ENCODE measurements at places on chromosomes 4 and X.

GRCh38 chrX:53483838-53484405 is 49.8 kb upstream of the HSD17B10 start:
- DNase-seq: no peak

- DNase-seq: no peak
Observed at GRCh38 chrX:79081895-79082512, 62.5 kb upstream of the GPR174 start.

DNA sequence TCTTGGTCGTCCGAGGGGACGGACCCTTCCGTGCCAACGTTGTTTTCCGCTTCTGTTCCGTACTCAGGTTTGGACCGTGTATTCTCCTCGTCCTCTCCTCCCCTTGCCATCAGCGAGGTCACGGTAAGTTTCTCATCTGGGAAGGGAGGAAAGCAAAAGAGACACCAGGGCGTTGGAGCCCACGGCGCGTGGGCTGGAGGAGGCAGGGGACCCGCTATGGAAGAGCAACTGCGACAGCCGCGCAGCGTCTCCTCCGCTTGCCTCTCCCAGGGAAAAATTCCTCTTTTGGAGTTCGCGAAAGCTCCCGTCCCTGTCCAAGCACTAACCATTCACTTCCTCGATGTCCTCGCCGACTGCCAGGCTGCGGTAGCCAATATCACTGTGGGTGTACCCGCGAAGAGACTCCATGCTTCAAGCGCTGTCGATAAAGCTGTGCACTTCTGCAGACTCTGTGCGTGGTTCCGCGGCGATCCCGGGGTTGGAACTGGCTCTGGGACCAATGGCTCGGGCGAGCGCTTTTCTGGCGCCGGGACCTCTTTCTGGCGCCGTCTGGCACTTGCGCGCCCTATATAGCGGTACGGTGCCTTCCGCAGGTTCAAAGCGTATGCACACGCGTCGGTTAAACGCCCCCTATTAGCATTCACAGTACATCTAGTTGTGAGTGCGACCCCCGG is at the start of gene ESX1:
Gene ESX1, minus strand, starts transcription at position 492 of the 674 bp plus-strand sequence. Its CDS starts 84 bp downstream, at position 408.
- no peak for DNase-seq

DNA sequence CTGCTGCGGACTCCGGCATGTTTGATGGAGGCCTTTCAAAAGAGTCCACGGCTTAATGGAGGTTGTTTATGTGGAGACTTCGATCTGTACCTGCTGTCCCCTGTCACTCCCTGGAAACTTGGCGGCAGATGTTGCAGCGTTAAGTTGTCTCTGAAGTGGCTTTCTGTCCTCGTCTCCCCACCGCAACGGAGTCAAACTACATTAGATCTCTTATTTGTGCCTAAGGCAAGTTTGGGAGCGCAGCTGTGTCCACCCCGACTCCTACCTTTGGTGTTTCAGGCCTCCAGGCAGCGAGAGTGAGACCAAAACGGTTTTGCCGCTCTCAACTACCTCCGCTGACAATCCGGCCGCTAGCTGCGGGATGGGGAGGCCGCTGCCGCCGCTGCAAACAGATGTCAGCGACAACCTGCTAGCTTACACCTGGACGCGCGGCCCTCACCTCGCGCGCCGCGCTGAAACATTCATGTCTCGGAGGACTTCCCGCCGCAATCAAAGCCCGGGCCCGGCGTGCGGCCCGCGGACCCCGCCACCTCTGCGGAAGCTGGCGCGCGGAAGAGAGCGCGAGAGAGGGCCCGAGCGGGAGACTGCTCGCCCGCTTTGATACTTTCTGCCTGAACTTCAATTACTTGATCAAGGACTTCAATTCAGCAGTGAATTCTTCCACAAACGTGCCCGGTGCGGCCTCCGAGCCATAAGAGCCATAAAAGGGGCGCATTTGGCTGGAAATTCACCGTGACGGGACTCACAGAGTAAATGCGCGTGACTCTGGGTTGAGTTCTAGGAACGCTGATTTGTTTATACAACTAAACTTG is 108.4 kb downstream of the ANTXR2 start:
- DNase-seq: no peak

DNA sequence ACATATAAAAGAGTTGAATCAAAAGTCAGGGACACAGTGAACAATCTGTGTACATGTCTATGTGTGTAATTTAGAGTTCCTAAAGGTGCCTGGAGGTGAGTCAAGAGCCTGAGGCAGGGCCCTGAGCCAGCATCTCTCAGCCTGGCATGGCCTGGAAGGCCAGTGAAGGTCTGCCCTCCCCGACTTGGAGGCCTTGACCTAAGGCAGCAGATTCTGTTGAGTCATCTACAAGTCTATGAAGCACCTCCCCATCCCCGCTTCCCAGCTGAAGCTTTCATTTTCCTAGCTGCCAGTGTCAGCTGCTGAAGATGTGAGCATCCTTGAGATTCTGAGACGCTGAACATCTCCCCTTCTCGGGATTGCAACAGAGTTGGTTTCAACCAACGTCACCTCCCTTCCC is 583.9 kb downstream of the BCOR start:
- DNase-seq: no peak

DNA sequence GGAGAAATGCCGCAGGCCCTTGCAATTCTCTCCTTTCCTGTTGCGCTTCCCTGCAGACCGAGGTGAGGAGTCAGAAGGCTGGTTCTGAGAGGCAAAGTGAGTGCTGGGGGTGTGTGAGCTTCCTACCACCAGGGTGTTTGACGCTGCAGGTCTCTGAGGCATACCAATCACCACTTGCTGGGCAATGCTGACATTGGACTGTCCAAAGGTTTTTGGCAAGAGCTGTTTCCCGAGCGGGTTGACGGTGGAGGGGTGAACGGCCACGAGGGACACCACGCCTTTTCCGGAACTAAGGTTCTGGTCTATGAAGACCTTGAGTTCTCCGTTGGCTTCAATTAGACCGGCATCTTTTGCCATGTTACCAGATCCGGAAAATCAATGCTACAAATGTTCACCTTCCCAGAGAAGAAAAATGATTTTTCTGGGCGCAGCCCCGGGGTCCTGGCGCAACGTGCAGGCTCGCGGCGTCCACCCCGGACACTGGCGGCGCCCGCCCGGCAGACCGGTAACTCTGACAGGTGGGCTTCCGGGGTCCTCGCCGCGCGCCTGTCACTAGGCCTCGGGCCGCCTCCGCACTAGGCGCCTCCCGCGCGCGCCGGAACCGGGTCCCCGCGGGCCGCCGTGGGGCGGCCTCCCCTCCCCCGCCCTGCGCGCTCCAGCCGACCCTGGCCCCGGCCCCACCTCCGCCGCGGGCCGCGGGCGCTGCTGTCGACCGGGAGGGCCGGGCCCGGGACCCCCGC is 44.9 kb upstream of the FAM47C start:
- no peak for DNase-seq

GRCh38 chrX:31546126-31546525 is 474.3 kb upstream of the FTHL17 start:
- DNase-seq: no peak

All from osteocyte (in vitro differentiated cells).